Kidney (tissue), 22 donors: ENCODE measurements at places on chromosomes 12 and 14. TPM values are rescaled to one million over a fixed set of nuclear protein-coding genes. Genes with fewer than 3 reads are reported as not detected.

Gene ADAM21
- total RNA-seq, result 0.13 TPM

Gene MED6
- total RNA-seq, result 33.0 TPM

Gene EXOC3L4
- total RNA-seq, result 11.6 TPM

Gene TBX3
- total RNA-seq, result 18.0 TPM

Gene ALX1
- 1.6 TPM for total RNA-seq

Gene VWF
- total RNA-seq, result 183 TPM

Gene DERA
- 40.2 TPM for total RNA-seq

Gene RBP5
- total RNA-seq, result 74.6 TPM

Gene PACS2
- total RNA-seq, result 83.9 TPM

Gene PPFIBP1
- 175 TPM for total RNA-seq

Gene KRT83
- total RNA-seq, result not detected

Gene TPH2
- total RNA-seq, result not detected

Gene NID2
- 37.7 TPM for total RNA-seq

Gene A2M
- total RNA-seq, result 971 TPM

Gene YBX3
- 347 TPM for total RNA-seq

Gene IL26
- total RNA-seq, result not detected

Gene NR1H4
- 42.2 TPM for total RNA-seq

Gene RAD9B
- total RNA-seq, result 1.0 TPM

Gene DPPA3
- total RNA-seq, result not detected

Gene MIPOL1
- total RNA-seq, result 14.8 TPM

Gene OTUB2
- total RNA-seq, result 1.1 TPM

Gene PLEKHG7
- total RNA-seq, result 1.5 TPM

Gene FBLN5
- 99.0 TPM for total RNA-seq

Gene OVCH1
- 0.35 TPM for total RNA-seq

Gene CLEC7A
- 20.0 TPM for total RNA-seq

Gene PPP1R13B
- 69.4 TPM for total RNA-seq

Gene SSTR1
- 4.0 TPM for total RNA-seq

Gene CD163L1
- total RNA-seq, result 7.0 TPM
